ENCODE measurements at places on chromosomes 16 and 17.

DNA sequence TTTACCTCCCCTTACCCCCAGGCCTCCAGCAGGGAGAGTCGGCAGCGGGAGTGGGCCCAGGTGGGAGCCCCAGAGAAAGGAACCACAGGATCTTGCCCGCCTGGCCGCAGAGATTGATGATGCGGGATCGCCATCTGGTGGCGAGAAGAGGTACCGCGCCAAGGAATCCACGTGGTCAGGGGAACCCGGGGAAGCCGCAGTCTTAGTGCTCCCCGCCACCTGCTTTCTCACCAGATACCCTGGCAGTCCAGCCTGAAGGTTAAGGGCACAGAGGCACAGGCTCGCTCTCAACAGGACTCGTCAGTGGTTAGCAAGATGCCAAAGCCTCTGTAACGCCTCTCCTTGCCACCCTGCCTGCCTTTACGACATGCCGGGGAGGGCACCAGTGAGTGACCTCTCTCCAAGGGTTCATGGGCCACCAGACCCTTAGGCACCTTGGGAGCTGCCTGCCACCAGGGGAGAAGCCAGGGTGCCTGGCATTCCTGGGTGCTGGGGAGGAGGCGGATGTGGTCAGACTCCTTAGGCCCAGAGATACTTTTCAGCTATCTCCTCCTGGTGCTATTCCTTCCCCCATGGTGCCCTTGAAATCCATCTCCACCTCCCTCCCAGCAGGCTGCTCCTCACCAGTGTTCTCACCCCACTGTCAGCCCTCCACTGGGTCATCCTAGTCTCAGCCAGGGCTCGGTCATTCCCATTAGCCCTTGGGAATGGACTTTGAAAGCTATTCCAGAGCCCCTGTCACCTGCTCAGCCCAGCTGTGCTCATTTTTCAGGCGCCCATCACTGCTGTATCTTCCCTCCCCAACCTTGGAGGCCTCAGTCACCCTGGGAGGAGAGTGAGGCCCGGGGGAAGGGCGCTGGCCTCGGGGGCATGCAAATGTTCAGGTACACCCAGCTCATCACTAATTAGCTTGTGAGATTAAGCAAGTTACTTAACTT lies 5.5 kb upstream of the RHBDF2 start:
- DNase-seq: peak; percentile 86

DNA sequence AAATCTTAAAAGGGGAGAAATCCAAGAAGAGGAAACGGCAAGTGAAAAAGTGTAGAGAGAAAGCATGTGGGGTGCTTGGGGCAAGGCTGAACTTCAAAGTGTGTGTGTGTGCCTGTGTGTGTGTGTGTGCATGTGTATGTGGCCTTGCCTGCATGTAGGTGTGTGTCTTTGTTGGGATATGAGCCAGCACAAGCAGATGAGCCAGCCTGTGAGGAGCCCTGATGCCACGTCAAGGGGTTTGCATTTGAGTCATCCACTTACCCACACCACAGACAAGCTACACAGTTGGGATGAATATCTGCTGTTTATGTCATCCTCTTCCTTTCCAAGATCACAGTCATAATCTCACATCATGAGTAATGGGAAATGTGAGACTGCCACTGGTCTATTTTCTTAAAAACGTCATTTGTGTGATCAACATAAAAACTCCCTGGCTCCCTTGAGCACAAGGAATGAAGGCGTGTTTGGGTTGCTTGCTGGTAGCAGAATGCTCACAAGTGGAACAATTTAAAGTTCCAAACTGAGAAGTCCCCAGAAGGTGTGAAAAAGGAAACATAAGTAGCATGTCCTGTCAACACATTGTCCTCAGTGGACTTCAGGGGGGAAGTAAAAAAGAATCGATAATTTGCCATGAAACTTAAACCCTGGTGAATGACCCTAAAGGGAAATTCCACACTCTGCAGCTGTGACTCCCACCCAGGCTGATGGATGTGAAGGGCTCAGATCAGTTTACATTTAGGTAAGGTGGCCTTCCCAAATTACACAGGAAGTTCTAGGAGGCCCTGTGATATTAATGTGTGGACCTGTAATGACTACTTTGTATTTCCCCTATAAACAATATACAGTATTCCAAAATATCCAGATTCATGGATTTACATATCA lies 14.7 kb downstream of the KCTD19 start:
- peak; percentile 11 for DNase-seq

DNA sequence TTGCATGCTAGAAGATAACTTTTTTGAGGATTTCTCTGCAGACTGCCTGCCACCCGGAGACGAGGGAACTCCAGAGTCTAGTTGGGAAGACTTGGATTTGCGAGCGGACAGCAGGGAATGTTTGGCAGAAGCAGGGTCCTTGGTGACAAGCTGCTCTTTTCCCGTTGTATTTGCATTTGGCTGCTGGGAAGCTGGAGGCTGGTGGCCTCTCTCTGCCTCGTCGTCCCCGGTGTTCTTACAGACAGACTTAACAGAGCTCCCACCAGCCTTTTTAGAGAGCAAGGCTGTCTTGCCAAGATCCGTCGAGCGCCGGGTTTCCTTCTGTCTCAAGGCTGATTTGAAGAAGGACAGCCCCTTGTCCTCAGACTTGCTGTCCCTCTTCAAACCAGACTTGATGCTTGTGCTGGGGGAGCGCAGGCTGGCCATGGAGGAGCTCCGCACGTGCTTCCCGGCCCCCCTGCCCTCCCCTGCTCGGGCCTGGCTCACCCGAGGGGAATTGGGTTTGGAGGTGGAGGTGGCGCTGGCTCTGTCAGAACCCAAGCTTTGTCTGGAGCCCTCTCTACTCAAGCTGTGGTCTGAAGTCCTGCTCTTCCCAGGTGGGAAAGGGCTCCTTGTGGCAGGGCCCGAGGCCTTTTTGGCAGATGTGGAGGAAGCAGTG lies 81.0 kb downstream of the USP31 start:
- no peak for DNase-seq

GRCh38 chr16:67104061-67104460 lies 5.7 kb upstream of the PHAF1 start:
- DNase-seq: no peak

Measured in stimulated activated CD4-positive, alpha-beta T cell treated with anti-CD3 and anti-CD28 coated beads, TNF-alpha, amount 100 ng/mL, for 1 hour (primary cell).